Fibroblast of upper back skin (primary cell): ENCODE measurements at places on chromosomes 2 and 18.

DNA sequence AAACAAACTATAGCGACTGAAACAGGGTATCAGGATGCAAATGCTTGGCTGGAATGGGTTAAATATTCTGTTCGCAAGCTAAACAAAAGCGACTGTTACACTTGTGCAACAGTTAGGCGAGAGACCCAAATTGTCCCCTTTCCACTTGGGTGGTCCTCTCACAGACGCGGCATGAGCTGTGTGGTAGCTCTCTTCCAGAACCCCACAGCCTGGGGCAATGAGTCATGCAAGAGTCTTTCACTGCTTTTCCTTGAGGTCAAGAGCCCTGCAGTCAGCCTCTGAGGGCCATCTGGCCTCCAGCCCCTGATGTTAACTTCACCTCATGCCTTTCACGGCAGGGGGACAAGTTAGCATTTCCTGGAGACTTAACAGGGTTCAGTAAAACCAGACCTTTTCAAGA lies 25.7 kb downstream of the SULT1C4 start:
- peak; percentile 93 for DNase-seq

- peak; percentile 85 for DNase-seq
Observed at GRCh38 chr2:166665991-166666940, 172.2 kb upstream of the SCN7A start.

DNA sequence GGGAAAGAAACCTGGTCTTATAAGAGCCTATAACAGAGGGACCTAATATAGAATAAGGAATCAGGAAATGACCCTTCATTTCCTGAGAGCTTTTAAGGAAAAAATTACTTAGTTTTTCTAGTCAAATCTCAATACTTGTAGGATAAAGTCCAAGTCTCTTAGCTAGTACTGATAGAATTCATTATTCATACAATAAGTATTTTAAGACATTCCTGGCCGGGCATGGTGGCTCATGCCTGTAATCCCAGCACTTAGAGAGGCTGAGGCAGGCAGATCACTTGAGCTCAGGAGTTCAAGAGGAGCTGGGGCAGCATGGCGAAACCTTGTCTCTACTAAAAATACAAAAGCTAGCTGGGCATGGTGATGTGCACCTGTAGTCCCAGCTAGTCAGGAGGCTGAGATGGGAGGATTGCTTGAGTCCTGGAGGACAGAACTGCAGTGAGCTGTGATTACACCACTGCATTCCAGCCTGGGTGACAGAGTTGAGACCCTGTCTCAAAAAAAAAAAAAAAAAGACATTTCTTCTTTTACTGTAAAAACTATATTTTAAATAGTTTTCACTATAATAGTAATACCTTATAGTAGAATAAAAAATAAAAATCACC lies 3.2 kb downstream of the RAB3GAP1 start:
- DNase-seq = peak; percentile 85

- no peak for DNase-seq
Observed at GRCh38 chr2:25303633-25304236, 38.0 kb downstream of the DNMT3A start.
